ENCODE measurements at places on chromosomes 2 and 18. TPM values are rescaled to one million over a fixed set of nuclear protein-coding genes. Genes with fewer than 3 reads are reported as not detected.

Gene AOX1
- 6.0 TPM for total RNA-seq

- no peak for DNase-seq
Measured at GRCh38 chr2:165164201-165164600, 39.6 kb downstream of the SCN3A start.

Gene SEPTIN10
- total RNA-seq, result 140 TPM

Gene CMPK2
- 8.9 TPM for total RNA-seq

- no peak for DNase-seq
Measured at GRCh38 chr18:11425211-11425610, 184.2 kb upstream of the SLC35G4 start.

Gene APLF
- 15.9 TPM for total RNA-seq

DNA sequence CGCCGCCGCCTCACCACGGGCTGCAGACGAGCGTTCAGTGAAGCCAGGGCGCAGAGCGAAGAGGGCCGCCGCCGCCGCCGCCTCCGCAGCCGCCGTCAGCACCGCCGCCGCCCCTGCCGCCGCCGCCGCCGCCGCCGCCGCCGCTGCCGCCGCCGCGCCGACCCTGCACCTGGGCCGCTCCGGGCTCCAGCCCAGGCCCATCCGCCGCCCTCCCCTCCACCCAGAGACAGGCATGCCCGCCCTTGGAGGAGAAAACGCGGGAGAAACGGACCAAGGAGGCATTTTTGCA lies 3.0 kb downstream of the POU3F3 start:
- DNase-seq, result no peak

DNA sequence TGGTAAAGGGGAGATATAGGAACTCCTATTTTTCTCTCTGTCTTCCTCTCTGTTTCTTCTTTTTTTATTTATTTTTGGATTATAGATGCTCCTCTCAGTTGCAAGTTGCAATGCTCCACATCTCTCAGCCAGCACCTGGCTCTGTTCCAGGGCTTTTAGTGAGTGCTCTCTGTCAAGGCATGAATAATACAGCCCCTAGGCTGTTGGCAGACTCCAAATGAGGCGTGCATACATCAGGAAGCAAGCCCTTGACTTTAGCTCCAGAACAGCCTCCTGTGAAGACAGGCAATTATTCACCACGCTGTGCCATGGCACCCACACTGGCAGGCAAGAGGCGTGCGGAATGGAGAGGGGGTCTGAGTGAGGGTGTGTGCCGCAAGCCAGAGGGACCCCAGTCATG lies 228.1 kb upstream of the PXDN start:
- peak; percentile 64 for DNase-seq

GRCh38 chr2:114400890-114401289 lies 41.6 kb upstream of the DPP10 start:
- no peak for DNase-seq

GRCh38 chr2:159903443-159904126 lies 105.6 kb upstream of the CD302 start:
- DNase-seq, result no peak

Gene M1AP
- total RNA-seq, result 0.21 TPM

DNA sequence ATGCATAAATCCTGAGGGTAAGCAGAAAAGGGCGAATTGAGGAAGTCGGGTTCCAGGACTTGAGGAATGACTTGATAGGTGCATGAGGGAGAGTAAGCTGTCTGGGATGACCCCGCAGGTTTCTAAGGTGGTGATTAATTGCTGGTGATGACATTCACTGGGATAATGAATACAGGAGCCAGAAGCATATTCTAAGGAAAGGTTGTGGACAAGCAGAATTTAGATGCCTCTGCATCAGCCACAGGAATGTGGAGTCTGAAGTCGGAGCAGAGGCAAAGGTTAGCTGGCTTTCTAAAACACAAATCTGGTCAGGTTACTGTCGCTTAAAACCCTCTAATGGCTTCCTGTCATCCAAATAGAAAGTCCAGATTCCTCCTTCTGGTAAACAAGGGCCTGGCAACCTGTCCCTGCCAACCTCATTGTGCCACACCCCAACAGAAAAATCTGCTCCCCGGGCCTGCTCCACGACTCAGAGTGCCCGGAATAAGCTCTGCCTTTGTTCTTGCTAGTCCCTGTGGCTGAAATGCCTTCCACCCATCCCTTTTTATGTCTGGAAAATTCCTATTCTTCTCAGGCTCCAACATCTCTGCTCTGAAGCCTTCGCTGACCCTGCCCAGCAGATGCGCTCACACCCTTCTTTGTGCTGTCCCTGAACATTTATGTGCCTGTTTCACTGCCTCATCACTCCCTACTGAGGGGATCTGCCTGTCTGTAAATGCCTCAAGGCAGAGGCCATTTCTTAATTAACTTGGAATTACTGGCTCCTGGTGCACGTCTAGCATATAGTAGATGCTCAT lies 11.3 kb upstream of the TMEM214 start:
- DNase-seq, result no peak

DNA sequence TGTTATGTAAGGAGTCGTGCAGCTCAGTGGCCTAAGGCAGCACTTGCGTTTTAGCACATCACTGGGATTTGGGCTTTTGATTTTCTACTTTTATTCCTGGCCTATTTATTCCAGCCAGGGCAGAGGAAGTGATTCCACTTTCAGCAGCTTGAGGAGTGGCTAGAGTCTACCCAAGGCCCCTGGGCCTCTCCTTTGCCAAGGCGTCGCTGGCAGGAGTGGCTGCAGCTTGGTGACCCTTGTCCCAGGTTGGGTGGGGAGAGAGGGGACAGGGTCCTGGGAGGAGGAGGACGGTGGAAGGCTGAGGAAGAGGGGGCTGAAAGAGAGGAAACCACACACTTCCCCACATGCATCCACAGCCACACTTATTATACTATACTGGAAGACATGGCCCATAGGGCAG lies 94.1 kb upstream of the SMAD7 start:
- DNase-seq, result no peak

- no peak for DNase-seq
Measured at GRCh38 chr2:176083796-176084261, at the start of gene EVX2. EVX2 (minus strand) TSS chr2:176083962; CDS start chr2:176083776, 186 bp downstream.

Gene GNLY
- total RNA-seq, result not detected

Gene GRB14
- 5.8 TPM for total RNA-seq

DNA sequence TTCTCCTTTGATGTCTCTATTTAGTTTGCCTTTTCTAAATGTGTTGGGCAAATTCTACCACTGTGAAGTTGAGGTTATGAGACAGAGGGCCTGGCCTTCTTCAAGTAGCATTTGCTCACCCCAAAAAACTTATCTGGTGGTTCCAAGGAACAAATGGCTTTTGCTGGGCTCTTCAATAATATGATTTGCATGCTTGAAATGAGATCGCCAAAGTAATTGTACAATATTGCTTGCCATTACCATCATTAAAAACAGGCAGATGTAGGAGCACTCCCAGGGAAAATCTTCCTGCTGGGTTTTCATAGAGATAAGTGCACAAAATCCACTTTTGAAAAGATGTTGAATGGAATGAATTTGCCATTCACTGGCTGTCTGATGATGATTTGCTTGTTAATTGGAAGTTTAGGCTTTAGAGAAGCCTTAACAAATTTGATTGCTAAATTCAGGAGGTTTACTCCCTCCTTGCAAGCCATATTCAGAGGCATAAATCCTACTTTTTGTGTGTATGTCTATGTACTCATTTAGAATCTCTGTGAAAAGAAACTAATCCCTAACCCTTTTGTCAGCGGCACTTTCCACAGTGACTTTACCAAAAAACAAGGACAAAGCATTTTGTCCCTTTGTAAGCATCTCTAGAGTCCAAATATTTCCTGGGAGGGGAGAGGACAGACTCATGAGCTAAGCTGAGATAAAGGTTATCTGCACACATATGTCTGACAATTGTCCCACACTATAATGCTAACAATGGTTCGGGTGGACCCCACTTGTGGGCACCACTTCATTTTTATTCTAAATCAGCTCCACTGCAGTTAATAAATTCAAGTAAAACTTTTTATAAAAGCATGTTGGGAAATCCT lies 240.8 kb upstream of the PIK3C3 start:
- no peak for DNase-seq

Gene CENPA
- total RNA-seq, result 6.1 TPM

Gene CD8B2
- total RNA-seq, result 0.37 TPM

DNA sequence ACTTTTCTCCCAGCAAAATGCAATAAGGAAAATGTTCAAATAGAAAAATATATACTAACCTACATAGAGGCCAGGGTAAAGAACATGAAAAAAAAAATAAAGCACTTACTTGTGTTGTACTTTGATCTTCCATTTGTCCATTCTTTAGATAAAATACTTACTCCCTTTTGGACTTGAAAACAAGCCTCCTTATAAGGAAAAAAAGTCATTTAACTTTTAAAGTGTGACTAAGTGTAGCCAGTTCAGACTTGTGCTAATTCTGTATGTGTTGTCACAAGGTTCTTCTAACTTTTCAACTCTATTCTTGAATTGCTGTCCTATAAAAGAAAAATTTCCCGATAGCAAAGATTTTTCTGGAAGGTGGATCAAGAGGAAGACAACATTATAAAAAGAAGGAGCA lies 23.2 kb downstream of the SLC40A1 start:
- DNase-seq, result no peak

DNA sequence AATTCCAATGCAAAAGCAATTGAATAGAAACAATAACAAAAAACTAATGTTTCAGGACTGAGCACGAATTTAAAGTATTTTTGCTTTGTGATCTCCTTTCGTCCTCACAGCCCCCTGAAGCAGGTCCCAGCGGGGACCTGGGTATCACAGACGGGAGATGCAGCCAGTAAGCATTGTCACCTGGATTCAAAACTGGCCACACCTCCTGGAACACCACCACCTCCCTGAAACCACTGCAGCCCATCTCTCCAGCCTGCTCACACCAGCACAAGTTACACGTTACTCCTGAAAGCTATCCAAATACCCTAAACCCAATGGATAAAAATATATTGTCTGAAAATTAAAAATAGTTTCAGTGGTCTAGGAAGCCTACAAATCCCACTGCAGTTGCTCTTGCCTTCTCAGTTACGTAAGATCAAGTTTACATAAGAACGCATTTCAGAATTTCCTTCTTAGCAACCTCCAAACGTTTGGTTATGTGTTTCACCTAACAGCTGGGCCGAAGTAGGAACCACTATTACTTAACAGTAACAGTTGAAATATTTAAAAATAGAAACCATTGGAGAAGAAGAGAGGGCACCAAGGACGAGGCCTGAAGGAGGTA lies 178.0 kb downstream of the HDAC4 start:
- no peak for DNase-seq

DNA sequence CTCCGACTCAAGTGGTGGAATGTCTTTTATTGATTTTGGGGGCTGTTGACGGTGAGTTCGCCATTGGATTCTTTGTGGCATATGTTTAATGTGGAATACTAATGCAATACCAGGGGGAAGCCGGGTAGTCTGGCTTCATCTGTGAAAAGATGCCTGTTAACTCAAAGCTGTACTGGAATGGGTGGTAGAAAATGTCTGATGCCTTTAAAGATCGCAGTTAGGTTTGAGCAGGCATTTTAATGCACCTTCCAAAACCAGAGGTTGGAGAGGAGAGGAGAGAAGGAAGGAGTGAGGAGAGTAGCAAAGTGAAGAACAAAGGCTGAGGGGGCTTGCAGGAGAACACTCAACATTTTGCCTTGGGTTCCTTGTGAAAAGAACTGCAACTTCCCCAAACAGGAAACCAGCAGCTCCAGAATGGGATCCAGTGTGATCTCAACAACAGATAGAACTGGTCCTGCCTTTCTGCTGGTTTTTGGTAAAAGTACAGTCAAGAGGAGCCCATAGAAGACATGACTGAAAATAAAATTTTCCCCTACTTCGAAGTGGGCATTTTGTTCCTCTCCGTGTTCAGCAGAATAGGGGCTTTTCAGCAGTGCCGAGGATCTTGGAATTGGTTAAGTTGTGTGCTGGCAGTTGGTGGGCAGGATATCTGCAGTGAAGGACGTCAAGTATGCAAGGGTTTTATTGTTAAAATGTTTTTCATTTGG lies 1.5 kb downstream of the ZNF532 start:
- no peak for DNase-seq

Gene MAP2
- total RNA-seq, result 13.5 TPM

DNA sequence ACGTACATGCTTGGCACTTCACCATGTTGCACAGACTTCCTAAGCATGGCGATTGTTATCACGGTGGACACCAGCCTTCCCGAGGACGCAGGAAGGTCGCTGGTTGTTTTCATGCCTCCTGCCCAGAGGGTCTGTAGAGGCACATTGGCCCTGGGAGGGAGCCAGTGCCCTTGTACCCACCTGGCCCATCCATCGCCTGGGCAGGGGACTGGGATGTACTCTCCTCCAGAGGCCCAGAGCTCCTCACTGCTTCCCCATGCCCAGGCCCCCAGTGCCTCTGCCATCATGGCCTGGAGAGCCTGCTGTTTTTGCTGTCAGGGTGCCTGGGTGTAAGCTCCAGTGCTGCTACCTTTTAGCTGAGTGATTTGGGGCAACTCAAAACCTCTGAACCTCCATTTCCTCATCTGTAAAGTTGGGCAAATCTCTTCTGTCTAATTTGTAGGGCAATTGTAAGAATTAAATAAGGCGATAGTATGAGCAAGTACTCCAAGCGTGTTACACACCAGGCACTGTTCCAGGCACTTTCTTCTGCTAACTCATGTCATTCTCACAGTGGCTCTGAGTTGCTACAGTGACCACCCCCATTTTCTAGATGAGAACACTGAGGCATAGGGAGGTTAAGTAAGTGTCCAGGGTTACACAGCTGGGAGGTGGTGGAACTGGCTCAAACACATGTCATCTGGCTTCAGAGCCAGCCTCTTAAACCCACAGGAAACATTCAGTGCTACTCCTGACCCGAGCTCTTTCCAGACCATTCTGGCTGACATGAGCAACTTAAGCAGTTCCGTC lies 45.3 kb downstream of the GREB1 start:
- DNase-seq, result no peak

Gene CLIP4
- total RNA-seq, result 58.1 TPM

GRCh38 chr2:88602022-88602421 lies 25.2 kb downstream of the EIF2AK3 start:
- no peak for DNase-seq

DNA sequence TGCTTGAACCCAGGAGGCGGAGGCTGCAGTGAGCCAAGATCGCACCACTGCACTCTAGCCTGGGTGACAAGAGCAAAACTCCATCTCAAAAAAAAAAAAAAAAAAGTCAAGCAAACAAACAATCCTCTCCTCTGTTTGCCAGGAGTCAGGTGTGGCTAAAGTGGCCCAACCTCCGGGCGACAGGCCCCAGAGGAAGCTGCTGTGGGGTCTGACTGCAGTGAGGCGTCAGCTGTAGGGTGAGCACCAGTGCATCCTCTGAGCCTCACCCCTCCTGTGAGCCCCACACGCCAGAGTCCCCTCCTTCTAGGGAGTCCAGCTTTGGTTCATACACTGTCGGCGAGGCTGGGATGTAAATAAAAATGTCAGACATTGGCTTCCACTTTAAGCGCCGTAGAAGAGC lies 76.5 kb upstream of the HS6ST1 start:
- no peak for DNase-seq

All from urinary bladder (tissue), 4 donors.